MCF 10A (cell line): ENCODE measurements at places on chromosomes 12 and 14. TPM values are rescaled to one million over a fixed set of nuclear protein-coding genes. Genes with fewer than 3 reads are reported as not detected.

The B4GALNT1 gene
- 0.29 and 0.40 TPM in 2 replicates for total RNA-seq

The PTGDR gene
- total RNA-seq = not detected in 2 replicates

The NPFF gene
- total RNA-seq = not detected in 2 replicates

The ARID2 gene
- total RNA-seq = 21.9 and 29.8 TPM in 2 replicates

The MYBPC1 gene
- 0.29 and 0.70 TPM in 2 replicates for total RNA-seq

The BTG1 gene
- total RNA-seq = 128 and 129 TPM in 2 replicates

The LTB4R gene
- 15.8 and 19.9 TPM in 2 replicates for total RNA-seq

The PMCH gene
- not detected in 2 replicates for total RNA-seq

The HOXC12 gene
- total RNA-seq = not detected in 2 replicates

The TAS2R42 gene
- not detected in 2 replicates for total RNA-seq

The SYT1 gene
- total RNA-seq = 7.4 and 10.4 TPM in 2 replicates

The PPP1CC gene
- total RNA-seq = 79.4 and 94.6 TPM in 2 replicates

The PIK3C2G gene
- total RNA-seq = 10.6 and 15.0 TPM in 2 replicates

The FZD10 gene
- total RNA-seq = 0.15 TPM in 1 of 2 replicates, not detected in the other

The PTPN21 gene
- total RNA-seq = 15.7 and 18.1 TPM in 2 replicates

The LRP1-AS gene
- not detected in 2 replicates for total RNA-seq

The ABCD4 gene
- total RNA-seq = 26.6 and 30.8 TPM in 2 replicates

The OTOGL gene
- not detected in 2 replicates for total RNA-seq

The CLEC9A gene
- total RNA-seq = not detected in 2 replicates

The CELA1 gene
- not detected in 2 replicates for total RNA-seq

The P2RX7 gene
- 0.68 and 1.3 TPM in 2 replicates for total RNA-seq

The OR4E2 gene
- total RNA-seq = not detected in 2 replicates

The OASL gene
- 0.29 and 0.47 TPM in 2 replicates for total RNA-seq

The LRIG3 gene
- 26.5 and 41.5 TPM in 2 replicates for total RNA-seq

The BAZ1A gene
- 33.3 and 44.6 TPM in 2 replicates for total RNA-seq

The RBM25 gene
- total RNA-seq = 106 and 107 TPM in 2 replicates

The DCAF11 gene
- 38.6 and 48.8 TPM in 2 replicates for total RNA-seq

The CCDC77 gene
- 5.5 and 7.2 TPM in 2 replicates for total RNA-seq

The HOXC10 gene
- not detected in 2 replicates for total RNA-seq

The ERP27 gene
- total RNA-seq = not detected in 2 replicates

The SPTSSA gene
- total RNA-seq = 28.2 and 30.5 TPM in 2 replicates

The PRIMA1 gene
- total RNA-seq = 0.07 TPM in 1 of 2 replicates, not detected in the other
